ENCODE measurements at places on chromosomes 7 and 10.

GRCh38 chr10:1422275-1422674, 315.1 kb downstream of the ADARB2 start:
- DNase-seq: no peak

- DNase-seq: no peak
Observed at GRCh38 chr10:31304291-31304970, 14.6 kb upstream of the ZEB1 start.

GRCh38 chr10:113115556-113115955, 165.5 kb downstream of the TCF7L2 start:
- DNase-seq: no peak

DNA sequence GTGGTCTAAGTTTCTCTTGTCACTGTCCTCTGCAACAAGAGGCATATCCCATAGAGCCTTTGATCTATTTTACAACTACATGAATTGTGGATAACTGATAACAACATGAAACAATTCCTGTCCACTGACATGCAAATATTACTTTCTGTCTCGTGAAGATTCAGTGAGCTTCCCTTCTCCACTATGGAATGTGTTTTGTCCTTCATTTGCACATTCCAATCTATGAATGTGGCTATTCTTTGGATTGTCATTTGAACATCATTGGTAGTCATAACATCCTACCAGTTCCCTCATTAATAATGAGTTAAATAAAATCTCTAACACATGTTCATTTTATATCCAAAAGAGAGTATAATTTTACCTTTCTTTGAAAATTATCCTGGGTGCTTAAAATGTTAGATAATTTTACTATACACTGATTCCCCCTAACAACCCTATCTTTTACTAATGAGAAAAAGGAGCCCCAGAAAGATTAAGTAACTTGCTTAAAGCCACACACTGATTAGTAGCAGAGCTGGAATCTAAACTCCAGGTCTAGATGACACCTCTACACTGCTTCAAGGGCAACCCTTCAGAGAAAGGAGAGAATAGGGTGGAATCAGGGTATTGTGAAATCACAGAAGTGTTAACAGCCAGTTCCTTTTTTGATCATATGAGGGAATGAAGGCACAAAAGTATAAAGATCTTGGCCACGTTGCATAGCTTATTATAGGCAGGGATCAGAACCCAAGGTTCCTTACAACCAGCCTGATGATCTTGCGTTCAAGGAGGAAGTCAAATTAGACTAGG, 39.1 kb downstream of the PDE1C start:
- no peak for DNase-seq

- DNase-seq: no peak
Observed at GRCh38 chr10:6648894-6649720, 69.0 kb upstream of the PRKCQ start.

DNA sequence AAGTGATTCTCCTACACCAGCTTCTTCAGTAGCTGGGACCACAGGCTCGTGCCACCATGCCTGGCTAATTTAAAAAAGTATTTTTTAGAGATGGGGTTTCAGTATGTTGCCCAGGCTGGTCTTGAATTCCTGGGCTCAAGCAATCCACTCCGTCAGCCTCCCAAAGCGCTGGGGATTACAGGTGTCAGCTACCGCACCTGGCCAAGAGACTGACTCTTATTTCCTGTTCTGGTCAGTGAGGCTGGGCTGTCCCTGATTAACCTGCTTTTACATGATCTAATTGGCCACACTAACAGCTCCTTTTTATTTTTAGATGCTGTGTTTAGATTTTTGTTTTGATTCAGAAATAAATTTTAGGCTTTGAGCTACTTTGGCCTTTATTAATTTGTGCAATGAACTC, 203.9 kb downstream of the NXPH1 start:
- no peak for DNase-seq

GRCh38 chr7:157568106-157568769, 231.4 kb downstream of the DNAJB6 start:
- no peak for DNase-seq

DNA sequence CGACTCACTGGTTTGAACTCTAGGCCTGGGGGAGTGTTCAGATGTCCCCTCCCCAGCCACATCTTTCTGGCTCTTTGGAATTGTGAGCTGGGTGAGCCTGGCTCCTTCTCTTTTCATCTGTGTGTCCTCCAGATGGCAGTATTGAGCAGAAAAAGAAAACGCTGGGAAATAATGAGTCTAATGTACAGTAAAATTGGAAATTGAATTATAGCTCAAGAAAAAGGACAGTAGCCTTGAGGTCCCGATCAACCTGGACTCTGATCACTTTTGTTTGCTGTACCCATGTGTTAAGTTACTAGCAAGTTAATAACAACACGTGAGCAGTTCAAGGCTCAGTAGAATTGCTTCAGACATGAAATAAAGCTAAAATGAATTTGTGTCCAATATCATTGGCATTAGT, 77.9 kb downstream of the SNX10 start:
- DNase-seq: peak; percentile 82

GRCh38 chr7:5225616-5226290, 35.7 kb downstream of the WIPI2 start:
- no peak for DNase-seq

- no peak for DNase-seq
Observed at GRCh38 chr10:95605163-95605562, 44.0 kb upstream of the SORBS1 start.

DNA sequence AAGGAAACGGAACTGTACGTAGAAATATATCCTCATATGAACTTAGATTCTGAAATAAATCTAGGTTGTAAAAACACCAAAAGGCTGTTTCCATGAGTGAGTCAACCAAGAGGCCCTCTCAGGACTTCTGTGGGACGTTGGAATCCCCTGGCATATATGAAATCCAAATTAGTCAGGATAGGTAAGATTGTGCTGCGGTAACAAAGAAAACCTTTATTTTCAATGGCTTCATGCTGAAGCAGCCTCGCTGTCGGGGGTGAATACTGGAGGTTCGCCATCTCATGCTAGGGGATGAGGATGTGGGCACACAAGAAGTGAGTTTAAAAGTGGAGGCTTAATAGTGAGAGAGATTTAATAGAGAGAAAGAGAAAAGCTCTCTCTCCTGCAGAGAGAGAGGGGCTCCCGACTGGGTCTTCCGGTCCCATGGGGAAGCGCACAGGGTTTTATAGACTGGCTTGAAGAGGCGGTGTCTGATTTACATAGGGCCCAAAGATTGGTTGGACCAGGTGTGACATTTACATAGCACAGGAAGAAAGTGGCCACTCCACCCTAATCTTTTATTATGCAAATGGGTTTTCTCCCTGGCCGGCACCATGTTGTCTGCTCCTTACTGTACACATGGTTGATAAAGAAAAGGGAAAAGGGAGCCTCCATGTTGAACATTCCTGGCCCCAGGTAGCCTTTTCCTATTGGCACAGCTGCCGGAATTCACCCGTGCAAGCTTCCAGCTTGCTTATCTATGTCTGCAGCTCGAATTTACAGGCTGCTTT, 52.3 kb upstream of the SEPHS1 start:
- no peak for DNase-seq

DNA sequence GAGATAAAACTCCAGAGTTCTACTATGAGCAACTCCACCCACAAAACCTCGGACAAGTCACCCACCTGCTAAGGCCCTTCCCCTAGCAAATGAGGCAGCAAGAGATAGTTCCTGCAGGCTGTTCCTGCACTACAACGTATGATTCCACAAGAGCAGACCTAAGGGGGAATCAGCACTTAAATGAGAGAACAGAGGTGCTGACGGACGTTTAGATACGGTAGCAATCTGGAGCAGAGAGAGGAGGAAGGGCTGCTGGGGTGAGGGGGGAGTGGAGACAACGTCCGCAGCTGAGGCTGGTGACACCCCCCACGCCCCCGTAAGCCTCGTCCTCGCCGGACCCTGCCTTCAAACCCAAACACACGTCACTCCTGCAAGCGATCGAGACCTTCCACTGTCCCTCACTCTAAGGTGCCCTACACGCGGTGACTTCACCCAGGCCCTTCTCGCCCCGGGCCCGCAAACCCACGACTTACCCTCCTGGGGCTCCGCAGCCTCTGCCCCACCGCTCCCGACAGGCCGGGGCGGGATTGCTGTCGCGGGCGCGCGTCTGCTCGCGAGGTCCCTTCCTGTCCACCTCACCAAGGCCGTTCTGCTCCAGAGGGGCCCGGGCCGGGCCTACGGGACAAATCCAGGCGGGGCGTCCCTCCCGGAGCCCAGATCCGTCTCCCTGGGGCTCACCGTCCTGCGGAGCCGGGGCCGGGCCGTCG, 635 bp downstream of the ZNF12 start:
- no peak for DNase-seq

DNA sequence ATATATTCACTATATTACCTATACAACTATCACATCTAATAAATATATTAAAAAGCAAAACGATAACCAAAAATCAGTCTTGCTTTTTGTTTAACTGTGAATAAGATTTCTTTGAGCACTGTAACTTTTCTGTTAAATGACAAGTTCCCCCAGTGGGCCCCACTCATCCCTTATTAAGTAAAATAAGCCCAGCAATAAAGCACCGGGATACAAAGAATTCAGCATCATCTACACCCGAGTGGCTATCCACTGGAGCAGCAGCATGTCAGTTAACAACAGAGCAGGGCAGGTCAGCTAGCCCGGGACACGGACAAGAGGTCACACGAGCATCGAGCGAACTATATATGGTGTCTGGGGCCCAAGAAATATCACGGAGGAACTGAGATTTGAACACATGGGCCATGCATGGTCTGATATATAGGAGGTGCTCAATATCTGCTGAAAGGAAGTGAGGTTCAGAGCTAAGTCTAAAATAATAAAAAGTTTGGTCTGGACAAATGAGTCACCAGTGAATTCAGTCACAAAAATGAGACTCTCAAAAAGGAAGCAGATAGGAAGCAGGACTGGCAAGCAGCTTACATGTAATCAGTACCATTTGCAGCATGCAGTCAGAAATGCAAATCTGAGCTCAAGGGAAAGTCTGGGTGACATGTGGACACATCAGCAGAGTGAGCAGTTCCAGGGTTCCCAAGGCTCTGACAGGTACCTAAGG, 4.1 kb downstream of the ERCC6 start:
- DNase-seq: no peak

DNA sequence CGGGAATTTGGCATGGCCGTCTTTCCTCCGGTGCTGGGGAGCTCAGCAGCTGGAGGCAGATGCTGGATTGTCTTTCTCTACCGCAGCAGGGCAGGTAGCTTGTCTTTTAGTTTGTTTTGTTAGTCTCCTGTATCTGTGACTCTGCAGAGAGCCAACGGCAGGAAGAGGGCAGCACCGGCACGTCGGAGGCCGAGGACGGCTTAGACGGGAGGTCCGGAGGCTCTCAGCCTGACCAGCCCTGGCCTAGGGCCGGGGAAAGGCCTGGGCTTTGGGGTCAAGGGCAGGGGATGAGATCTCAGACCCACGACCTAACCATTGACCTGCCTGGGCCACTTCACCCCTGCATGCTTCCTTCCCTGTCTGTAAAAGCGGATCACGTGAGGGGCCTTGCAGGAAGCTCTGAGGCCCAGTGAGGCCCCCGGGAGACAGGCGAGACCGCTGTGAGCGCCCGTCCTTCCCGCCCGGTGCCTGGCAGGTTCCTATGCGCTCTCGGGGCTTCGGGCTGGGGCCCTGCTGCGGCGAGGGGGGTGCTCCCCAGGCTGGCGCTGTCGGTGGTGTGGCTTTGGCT, 72.7 kb downstream of the LHPP start:
- peak; percentile 49 for DNase-seq

DNA sequence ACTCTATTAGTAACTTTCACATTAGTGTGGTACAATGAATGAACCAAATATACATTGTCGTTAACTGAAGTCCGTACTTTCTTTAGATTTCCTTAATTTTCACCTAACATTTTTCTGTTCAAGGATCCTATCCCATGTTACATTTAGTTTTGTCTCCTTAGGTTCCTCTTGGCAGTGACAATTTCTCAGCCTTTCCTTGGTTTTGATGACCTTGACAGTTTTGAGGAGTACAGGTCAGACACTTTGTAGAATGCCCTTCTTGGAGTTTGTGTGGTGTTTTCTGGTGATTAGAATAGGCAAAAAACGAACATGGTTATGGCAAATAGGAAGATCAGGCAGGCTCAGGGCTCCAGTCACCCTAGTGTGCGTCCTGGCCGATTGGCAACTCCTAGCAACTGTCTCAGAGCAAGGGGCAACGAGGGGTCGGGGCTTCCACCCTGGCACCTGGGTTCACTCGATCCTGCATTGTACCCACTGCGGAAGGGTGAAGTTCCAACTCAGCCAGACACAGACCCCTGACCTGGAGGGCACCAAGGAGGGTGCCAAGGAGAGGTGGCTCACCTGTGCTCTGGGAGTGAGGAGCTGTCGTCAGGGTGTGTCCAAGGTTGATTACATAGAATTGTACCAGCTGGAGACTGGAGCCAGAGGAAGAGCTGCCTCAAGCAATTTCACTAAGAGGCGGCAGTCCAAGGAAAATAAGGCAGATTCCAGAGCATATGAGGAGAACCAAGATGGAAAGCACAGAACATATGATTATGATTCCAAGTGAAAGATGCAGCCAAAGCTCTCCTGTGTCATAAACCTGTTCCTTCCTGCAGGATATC, 37.5 kb downstream of the PAPSS2 start:
- DNase-seq: no peak

- DNase-seq: peak; percentile 66
Observed at GRCh38 chr7:92754919-92755581, 81.3 kb downstream of the CDK6 start.

- peak; percentile 56 for DNase-seq
Observed at GRCh38 chr10:49177391-49178355, 10.5 kb downstream of the TMEM273 start.

GRCh38 chr7:75808106-75808505, 5.5 kb downstream of the CCL24 start:
- no peak for DNase-seq

All from midbrain (tissue), 1 donor.